NCI-H2081 (cell line): ENCODE measurements at places on chromosomes 2 and 18.

- DNase-seq: no peak
Measured at GRCh38 chr2:24833821-24834732, 40.9 kb downstream of the CENPO start.

- no peak for DNase-seq
Measured at GRCh38 chr2:157265825-157266224, 8.3 kb downstream of the GALNT5 start.

- DNase-seq: no peak
Measured at GRCh38 chr2:111168528-111169239, 48.0 kb downstream of the BCL2L11 start.

DNA sequence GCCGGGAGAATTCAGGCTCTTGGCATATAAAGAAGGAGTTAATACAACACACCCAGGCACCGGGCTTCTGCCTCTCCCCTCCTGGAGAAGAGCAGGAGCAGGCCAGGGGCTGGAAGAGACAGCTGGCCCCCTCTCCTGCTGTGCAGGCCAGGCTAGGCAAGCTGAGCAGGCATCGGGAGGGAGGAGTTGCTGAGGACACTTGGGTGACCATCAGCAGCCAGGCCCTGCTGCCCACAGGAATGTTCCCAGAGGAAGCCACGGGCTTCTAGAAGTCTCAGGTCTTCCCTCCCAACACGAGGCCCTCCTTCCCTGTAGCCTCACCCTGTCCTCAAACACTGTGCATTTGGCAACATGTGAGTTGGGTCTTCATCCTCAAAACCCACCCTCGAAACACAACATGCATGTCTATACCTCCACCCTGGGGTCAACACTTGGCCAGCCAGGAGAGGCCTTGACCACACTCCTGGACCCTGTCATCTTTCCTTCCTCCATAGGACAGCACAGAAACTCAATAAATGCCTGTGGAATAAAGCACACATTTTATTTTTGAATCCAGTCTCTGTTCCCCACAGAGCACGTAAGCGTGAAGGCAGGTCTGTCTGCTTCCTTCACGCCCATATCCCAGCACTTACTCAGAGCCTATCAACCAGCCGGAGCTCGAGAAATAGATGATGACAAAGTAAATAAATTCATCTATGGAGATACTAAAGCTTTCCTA is 433.8 kb upstream of the ID2 start:
- DNase-seq: no peak

GRCh38 chr2:219426068-219426443 is 7.9 kb downstream of the DES start:
- no peak for DNase-seq
